ENCODE measurements at places on chromosomes 2 and 18.

GRCh38 chr2:46490521-46491141 is 11.3 kb downstream of the TMEM247 start:
- DNase-seq = peak; percentile 63

DNA sequence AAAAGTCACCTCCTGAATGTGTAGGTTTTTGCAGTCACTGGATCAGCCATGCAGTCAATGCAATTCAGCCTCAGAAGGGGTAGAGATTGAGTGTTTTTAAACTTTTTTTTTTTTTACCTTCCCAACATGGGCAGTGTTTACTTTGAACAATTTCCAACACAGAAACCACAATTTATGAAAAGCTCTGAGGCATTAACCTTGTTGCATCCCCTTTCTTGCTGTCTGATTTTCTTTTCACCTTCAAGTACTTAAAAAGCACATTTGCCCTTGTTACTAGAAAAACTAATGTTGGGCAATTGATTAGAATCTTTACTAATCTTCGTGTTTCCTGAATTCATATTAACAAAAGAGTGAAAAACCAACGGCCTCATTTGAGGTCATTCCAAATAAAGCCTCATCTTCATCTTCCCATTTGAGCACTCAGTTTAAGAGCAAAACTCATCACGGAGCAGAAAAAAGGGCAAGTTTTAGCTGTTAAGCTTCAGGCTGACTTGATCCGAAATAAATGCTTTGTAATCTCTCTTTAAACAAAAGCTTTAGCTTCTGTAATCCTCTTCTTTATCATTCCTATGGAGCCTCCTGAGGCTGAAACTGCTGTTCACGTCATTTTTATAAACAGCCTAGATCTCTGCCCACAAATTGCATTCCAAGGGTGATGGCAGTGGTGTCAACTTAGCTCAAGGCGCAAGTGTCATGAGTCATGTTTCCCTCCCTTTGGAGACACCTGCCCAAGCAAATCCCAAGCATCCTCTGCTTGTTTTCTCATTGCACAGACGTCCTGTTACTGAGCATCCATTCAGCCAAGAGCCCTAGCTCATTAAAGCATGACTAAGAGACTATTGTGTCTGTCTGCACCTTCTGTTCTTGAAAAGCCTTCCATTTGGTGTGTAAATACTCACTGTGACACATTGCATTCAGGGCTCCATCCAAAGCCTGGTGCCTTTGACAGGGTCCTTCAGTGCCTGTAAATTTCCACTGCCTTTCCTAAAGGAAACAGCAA is 107.7 kb downstream of the HNMT start:
- DNase-seq = peak; percentile 96

- DNase-seq = no peak
Observed at GRCh38 chr2:111213877-111214276, 93.2 kb downstream of the BCL2L11 start.

GRCh38 chr2:64914735-64915509 is 74.3 kb upstream of the SLC1A4 start:
- DNase-seq = peak; percentile 44

DNA sequence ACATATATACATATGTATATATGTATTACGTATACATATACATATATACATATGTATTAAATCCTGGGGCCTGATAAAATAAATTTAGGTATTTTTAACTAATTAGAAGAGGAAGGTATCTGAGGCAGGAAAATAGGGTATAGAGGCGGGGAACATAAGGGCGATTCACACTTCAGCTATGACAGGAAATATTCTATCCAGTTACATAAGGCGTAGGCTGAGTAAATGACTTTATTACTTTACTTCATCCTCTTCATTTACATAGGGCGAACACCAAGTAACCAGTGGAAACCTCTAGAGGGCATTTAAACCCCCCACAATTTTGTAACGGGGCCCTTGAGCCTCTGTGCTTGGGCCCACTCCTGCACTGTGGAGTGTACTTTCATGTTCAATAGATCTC is 167.5 kb downstream of the SOCS6 start:
- no peak for DNase-seq

GRCh38 chr2:237059155-237059875 is 26.4 kb upstream of the COPS8 start:
- DNase-seq = no peak

DNA sequence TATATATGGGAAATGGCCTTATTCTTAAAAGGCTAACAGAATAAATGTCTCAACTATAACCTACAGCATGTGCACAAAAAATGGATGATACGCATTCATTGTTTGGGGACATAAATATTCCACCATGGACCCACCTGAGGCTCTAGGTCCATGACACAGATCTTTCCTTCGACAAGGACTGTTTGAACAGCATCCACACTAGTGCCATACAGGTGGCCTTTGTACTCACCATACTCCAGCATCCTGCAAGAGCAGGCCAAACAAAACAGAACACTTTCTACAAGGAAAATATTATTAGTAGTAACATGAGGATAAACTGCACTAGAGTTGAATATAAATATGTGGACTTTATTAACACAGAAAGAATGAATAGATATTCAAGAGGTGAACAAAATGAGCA is 6.1 kb upstream of the TMEM237 start:
- no peak for DNase-seq

GRCh38 chr18:63677500-63678225 is 16.0 kb upstream of the SERPINB3 start:
- no peak for DNase-seq

- DNase-seq = no peak
Observed at GRCh38 chr2:192978395-192978794, 783.7 kb upstream of the TMEFF2 start.

DNA sequence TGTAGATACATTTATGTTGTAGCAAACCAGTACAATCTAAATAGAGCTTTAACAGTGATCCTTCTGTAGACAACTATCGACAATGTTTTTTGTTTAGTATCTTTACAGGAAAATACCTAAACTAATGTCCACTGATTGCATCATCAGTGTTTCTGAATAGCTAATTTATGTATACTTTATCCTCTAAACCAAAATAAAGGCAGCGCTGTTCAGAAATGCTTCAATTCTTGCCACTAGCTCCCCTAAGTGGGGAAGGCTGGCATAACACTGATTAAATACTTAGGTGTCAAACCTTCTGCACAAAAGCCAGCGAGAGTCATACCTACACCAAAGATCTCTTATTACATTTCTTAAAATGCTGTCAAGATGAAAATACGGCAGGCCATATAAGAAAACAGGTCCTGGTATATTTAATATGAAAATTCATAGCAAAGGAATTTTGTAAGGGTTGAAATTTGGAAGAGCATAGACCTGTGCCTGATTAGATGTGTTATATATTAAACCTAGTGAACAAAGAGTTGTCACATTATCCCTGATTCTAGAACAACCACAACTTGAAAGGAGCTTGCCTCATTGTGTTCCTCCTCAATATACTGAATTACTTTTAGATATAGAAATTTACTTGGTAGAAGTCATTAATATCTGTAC is 1693.4 kb upstream of the SLC39A10 start:
- no peak for DNase-seq

DNA sequence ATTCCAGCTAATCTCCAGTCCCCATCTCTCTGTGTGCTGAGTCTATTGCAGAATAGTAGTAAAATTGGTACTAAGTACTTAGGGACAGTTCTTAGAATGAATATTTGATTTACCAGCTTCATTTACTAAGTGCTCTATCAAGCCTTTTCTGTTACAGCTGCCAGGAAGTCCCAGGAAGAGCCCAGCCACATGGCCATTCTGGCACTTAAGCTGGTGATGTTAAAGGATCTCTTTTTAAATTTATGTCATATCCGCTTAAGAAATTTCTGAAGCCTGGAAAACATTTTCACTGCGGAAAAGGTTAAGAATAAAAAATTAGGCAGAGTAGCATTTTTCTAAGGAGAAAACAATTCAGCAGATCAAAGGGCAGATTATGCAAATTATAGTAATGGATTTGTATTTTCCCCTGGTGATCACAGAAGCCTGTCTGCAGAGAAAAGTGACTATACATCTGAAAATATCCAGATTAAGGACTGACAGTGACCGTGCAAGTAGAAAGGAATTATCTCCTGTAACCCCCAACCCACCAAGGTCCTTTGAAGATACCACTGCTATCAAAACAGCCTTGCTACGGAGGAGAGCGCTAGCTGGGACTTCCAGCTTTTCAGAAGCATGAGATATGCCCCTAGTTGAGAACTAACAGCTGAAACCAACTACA is 260.8 kb downstream of the SH3BP4 start:
- DNase-seq = no peak

DNA sequence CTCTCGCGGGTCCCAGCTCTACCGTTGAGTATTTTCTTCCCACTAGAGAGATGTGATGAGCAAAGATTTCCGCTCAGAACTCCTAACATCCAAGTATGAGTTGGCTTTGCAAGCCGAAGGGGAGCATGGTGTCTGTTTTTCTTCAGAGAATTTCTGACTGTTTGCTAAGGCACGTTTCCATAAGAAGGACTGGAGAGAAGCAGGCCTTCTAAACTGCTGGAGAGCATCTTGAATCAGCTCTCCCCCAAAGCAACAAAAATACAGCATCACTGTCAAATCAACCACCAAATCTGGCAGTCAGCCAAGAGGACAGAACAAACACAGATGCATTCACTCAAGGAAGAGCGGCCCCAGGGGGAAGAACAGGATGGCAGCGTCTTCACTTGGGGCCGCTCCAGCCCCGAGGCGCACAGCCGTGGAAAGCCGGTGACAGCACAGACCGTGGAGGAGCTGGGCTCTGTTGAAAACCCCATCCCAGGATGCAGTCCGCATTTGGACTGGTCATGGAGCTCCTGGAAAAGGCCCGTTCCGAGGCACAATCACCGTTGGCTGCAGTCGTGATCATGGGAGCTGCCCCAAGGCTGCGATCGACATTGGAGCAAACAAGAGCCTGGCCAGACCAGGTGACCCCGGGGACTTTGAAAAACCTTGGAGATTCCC is 101.4 kb downstream of the NFATC1 start:
- DNase-seq = peak; percentile 51

DNA sequence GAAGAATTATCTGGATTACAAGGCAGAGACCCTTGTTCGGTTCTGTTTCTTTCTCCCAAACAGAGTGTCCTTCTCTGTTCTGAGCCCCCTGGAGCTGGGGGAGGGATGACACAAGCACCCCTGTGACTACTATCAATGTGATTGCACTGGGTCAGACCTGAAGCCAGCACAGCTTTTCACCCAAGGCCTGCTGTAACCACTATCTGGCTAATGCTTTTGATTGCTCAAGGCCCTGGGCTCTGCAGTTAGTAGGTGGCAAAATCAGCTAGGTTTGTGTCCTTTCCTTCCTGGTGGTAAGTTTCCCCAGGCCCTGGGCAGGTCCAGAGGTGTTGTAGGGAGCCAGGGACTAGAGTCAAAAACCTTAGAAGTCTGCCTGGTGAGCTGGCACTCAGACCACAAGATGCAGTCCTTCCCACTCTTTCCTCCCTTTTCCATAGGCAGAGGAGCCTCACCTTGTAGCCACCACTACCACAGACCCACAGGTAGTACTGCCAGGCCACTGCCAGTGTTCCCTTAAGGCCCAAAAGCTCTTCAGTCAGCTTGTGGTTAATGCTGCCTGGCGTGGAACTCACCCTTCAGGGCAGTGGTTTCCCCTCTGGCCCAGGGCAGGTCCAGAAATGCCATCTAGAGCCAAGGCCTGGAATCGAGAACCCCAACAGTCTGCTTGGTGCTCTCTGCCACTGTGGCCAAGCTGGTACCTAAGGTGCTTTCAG is 83.0 kb downstream of the FAM117B start:
- peak; percentile 63 for DNase-seq

GRCh38 chr2:20450201-20450999 is 3.5 kb downstream of the RHOB start:
- DNase-seq = peak; percentile 95

DNA sequence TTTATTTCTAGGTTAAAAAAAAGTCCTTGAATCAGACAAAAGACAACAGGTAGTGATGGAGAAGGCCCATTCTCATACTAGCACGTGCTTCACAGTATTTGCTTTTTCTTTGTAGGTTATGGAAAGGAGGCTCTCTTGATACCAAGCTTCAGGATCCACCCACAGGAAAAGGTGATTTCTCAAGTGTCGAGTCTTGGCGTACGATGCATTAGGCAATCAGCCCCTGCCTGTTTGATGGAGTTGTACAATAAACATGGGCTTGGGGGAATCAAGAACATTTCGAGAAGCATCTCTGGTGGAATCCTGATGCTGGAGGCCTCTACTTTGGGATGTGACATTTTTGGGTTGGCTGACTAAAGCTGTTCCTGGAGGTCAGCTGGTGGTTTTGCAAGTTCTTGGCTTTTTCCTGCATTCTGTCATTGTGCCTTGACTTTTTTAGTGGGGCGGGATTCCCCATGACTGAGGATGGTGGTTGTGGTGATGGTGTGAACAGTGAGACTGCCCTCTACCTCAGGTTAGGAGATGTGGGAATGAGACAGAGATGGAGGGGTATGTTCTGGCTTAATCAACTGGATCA is 231.5 kb upstream of the SPRED2 start:
- no peak for DNase-seq

DNA sequence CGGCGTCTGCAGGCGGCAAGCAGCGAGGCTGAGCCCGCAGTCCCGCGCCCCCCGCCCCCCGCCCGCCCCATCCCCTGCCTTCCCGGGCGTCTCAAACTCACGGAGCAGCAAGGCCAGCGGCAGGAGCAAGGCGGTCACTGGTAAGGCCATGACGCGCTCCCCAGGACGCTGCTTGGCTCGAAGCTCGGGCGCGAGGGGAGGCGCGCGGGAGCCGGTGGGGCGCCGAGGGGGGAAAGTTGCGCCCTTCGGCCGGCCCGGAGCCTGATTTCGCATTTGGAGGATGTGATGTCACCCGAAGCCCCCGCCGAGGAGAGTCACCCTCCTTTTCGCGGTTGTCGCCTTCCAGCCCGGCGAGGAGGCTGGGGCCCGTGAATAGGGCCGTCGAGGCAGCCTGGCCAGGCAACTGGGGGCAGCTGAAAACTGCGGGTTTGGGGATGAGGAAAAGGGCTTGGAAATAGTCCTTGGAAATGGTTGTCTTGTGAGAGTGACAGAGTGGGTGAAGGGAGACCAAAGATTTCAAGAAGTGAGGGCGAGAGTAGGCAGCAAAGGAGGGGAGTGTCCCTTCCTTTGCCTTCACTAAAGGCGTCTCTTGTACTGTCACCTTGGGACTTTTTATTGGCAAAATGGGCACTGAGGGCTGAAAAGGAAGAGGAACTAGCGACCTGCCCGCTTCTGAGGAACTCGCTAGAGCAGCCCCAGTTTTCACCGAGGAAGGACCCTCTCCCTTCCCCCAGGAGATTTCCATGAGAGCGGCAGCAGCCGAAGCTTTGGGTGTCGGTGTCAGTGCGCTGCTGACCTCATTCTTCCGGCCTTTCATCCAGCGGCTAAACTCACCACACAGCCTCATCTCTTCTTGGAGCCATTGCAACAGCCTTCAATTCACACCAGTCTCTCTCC is at the start of gene CD8A:
Gene CD8A (minus strand): TSS at position 238 of the 897 bp plus-strand sequence. CDS start 88 bp downstream, at position 150.
- DNase-seq = no peak

- no peak for DNase-seq
Observed at GRCh38 chr18:58727776-58728500, 56.7 kb downstream of the MALT1 start.
